ENCODE measurements at places on chromosomes 6 and 20.

DNA sequence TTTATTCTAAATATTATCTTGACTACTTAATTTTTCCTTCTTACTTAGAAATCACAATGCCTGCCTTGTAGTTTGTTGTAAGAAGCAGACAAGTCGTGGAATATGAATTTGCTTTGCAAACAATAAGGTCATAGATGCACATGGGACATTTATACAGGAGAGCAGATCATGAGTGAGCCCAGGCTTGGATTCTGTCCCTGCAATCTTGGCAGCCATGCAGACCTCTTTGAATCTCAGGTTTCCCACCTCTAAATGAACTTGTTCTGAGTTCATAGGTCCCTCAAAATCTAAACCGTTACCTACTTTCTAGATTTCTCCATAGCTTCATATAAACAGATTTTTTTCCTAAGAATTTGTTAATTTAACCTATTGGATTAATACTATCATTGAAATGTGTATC lies 19.5 kb downstream of the KIAA0408 start:
- no peak for DNase-seq

DNA sequence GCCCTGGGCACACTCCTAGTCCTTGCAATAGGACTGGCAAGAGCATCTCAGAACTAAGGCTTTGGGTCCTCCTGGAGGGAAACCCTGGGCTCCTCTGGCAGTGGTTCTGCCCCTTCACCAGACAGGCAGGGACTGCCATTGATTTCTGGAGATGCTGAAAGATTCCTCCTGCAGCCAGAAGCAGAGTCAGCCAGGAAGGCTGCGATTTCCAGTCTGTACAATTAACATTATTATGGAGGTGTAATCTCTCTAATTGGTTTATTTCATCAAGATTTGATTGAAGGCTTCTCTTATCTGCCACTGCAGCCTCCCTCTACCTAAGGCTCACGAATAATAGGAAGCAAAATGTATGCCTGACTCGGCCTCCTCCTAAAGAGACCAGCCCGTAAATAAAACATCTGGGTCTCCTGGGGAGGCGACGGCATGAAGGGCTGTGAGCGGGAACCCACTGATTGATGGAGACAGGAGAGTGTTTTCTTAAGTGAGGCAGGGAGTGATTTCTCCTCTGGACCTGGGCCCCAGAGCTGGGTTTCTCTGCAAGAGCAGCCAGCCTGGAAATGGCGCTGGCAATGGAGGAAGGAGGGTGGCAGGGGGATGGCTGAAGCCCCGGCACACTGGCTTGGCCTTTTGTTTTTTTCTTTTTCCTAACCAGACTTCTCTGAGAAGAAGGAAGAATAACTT lies 689.6 kb downstream of the DHX35 start:
- no peak for DNase-seq

DNA sequence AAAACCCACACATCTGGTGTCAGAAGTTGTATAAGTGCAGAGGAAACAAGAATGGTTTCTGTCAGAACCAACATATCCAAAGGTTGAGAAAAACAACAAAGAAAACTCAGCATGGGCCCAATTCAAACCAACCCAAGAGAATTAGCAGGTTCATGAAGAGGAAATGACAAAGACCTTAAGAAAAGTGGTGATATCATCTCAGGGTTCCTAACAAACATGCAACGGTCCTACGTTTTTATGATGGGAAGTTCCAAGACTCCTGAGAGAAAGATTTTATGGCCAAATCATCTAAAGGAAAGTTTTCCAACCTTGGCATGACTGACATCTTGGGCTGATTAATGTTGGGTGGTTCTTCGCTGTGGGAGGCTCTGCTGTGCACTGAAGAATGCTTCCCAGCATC lies 23.0 kb downstream of the TFB1M start:
- DNase-seq, result no peak

GRCh38 chr20:63697357-63697867 lies 960 bp downstream of the TNFRSF6B start:
- no peak for DNase-seq

GRCh38 chr6:131868836-131869235 lies 61.0 kb downstream of the ENPP1 start:
- DNase-seq, result no peak

DNA sequence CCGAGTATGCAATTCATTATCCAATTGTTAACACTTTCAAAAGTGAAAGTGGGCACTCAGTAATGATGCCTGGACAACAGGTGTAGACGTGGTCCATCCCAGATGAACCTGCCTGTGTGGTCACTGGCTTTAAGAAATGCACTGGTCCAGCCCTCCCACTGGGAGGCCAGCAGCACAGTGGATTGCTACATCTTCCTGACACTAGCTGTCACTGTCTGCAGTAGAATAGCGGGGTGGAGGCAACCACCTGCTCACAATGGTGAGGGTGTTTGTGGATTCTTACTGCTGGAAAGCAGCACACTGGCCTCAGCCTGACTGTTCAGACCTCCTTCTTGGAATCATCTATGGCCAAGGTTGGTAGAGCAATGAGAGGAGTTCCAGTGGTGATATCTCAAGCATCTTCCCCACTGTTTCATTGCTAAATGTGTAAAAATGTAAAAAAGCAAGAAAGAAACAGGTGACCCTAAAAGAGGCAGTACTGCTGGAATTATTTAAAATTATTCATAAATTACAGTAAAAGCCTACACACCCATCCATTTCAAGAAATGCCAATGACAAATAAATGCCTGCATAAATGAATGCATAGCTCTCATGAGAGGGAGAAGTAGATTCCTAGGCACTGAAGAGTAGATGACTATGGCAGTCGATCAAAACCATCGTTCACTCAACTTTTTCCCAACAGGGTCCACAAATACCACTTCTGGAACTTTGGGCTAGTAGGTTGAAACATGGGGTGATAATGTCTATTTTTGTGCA lies 228.0 kb upstream of the PLN start:
- DNase-seq, result no peak

DNA sequence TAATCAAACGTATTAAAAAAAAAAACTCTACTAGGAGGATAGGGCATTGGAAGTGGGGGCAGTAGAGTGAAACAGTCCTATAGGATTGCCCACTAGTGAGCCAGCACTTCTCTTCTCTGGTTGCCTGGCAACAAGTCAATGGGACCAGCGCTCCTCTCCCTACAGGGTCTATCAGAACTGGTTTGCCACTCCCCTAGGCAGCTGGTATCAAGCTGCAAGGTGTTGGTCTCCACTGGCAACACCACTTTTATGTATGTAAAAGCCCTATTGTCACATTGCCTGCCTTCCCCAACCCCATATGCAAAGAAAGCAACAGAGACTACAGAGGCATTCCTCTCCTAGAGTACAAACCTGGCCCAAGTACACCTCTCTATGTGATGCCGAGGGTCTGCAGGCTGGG lies 166.9 kb upstream of the MCHR2 start:
- no peak for DNase-seq

DNA sequence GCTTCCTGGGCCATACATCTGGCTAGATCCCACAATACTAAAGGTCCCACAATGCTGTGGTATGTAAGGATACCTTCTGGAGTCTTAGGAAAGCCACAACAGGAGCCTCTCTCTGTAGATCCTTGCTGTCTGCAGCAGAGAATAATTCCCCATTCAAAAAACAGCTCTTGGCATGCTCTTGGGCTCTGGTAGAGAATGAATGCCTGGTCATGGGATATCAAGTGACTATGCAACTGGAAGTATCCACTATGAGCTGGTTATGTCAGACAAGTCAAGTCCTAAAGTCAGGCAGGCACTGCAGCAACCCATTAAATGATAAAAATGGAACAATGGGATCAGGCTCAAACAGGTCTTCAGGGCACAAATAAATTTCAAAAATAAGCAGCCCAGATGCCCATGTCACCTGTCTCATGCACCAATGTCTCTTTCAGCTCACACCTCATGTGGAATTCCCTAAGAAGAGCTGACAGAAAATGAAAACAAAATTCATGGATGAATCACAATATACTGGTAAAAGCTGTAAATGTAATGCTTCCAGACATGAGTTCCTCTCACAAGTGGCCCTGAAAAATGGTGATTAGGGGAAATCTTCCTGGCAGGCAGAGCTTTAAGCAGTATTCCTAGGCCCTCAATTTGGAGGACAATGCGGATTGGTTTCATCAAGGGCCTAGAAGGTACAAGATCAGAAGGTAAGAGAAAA lies 4.3 kb downstream of the AK9 start:
- DNase-seq, result no peak

DNA sequence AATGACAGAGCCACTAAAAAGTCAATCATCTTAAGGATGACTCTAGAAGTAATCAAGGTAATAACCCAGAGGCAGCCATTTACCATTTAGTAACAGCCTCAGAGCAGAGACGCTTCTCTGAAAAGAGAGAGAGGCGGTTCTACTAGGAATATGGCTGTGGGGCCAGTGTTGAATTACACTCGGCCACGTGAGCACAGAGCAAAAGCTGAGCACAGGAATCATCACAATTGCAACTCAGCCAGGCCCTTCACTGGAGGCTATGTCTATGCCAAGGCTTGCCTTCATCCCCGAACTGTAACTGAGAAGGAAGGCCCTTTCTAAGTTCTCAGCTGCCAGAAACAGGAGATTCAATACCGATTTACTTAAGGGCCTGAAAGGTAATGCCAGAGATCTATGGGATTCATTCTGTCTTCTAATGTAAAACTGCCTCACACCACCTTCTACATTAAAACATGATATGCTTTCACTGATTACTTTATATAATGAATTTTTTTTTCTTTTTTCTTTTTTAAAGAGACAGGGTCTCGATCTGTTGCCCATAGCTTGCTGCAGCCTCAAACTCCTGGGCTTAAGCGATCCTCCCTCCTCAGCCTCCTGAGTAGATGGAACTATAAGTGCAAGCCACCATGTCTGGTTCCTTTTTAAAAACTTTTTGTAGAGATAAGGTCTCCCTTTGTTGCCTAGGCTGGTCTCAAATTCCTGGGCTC lies 67.6 kb downstream of the NUDT3 start:
- DNase-seq, result no peak

- no peak for DNase-seq
Measured at GRCh38 chr6:119052987-119053386, 25.5 kb downstream of the FAM184A start.
